Breast epithelium (tissue), 4 donors: ENCODE measurements at places on chromosomes 16 and 17.

- DNase-seq = no peak
These were observed 2.3 kb downstream of the LRRC3C start for GRCh38 chr17:39929646-39930407.

GRCh38 chr17:3956327-3956957, 7.8 kb downstream of the ATP2A3 start:
- no peak for DNase-seq

DNA sequence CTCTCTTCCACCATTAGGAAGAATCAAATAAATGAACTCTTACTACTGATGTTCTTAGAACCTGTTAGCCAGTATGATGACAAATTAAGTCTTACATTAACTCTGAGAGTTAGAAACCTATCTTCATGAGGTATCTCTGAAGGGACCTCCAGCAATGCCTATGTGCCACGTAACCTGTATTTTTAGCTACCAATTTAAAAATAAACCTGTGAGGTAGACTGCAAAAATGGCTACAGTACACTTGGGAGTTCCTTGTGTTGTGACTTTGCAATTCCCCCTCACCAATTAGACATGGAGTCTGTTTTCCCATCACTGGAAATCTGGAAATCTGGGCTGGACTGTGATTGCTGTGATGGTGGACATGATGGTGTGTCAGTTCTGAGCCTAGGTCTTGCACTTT, 143.7 kb upstream of the MPHOSPH6 start:
- DNase-seq = no peak

DNA sequence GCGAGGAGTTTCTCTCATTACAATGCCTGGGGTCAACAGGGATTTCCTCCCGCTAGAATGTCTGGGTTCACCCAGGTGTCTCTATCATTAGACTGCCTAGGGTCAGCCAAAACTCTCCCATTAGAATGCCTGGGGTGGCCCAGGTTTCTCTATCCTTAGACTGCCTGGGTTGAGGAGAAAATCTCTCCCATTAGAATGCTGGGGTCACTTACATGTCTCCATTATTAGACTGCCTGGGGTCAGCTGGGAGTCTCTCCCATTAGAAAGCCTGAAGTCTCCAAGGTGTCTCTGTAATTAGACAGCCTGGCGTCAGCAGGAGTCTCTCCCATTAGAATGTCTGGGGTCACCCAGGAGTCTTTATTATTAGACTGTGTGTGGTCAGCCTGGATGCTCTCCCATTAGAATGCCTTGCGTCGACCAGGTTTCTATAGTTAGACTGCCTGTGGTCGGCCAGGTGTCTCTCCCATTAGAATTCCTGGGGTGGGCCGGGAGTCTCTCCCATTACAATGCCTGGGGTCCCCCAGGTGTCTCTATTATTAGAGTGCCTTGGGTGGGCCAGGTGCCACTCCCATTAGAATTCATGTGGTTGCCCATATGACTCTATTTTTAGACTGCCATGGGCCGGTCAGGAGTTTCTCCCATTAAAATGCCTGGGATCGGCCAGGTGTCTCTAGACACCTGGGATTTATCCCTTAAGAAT, 2272.1 kb downstream of the TP53TG3F start:
- no peak for DNase-seq

DNA sequence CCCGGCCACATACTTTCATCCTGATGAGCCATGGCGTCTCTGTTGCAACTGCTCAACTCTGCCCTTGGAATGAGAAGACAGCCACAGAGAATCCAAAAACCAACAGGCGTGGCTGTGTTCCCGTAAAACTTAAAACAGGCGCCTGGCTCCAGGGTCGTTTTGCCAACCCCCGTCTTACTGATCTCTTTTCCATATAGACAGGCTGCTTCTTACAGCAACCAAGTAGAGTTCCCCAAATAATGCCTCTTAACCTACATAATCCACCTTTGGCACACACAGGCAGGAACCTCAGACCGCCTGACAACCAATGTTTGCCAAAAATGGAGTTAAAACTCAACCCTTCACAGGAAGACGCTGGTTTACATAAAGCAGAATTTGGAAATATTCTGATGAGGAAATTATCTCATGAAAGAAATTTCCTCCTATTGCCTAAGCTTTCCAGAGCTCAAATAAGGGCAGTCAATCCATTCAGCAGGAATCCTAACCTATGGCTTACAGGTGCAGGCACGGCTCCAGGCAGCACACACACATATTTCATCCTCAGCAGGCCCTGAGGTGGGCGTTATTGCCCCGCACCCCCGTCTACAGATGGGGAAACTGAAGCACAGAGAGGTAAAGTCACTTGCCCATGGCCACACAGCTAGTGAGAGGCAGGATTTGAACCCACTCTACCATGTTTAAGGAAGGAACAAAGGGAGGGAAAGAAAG, 35.8 kb downstream of the LITAF start:
- no peak for DNase-seq

DNA sequence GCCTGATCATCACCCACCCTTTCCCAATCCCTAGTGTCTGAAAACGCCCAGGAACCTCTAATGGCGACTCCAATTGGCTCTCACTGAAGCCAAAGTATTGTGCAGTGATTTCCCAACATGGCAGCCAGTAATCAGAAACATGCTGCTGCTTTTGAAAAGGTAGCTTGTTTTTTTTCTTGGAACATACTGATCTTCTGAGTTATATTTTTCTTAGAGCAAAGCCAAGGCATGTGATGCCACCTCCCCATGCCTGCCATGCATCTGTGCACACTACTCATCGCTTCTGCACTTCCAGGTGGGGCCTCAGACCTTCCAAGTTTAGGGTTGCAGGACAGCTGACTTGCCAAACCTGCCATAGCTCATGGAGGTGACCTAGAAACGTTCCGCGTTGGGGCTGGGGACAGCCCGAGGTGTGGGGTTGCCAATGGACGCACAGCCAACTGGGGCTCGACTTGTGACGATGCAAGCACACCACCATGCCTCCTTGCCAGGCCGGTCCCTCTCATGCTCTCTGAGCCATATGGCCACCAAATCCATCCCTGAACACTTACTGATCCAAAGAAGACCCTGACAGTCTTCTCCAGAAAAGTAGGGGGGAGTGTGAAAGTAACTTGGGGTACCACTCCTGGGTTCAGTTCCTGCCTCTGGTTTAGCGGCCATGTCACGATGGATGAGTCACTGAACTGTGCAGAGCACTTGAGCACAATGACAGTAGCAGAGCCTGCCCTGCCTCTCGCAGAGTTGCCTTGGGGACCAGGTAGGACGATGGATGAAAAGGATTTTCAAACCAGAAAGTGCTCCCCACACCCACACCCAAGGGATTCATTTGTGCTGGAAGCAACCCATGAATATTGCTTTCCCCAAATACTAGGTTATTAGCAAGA, 155.7 kb downstream of the CCDC182 start:
- no peak for DNase-seq

- no peak for DNase-seq
These were observed 512 bp upstream of the ADAMTS18 start for GRCh38 chr16:77435272-77435820.
